ENCODE measurements at places on chromosomes 2 and 18.

GRCh38 chr2:43490252-43490786, 105.5 kb downstream of the THADA start:
- no peak for ATAC-seq

DNA sequence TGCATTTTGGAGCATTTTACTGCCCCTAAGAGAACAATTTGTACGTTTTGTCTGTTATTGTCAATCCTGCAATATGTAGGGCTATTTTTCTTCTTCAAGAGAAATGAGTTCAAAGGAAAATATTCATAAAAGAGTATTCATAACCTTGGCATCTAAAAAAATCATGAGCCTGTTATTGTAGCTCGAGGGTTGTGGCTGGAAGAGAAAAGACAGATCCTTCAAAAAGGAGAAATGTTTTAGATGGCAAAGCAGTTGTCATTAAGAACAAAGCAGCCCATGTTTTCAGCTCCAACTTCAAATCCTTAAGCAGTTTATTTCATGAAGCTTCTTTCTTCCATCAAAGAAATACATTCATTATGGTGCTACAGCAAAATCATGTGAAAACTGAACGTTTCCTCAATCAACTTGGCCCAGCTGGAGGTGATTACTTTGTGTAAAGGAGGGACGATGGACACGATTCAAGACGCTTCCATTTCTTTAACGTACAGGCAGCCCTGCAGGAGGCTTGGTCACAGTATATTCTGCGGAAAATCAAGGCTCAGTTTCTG, 31.4 kb downstream of the QPCT start:
- ATAC-seq = no peak

- ATAC-seq = no peak
Measured at GRCh38 chr2:240237609-240238174, 97.2 kb upstream of the OTOS start.

DNA sequence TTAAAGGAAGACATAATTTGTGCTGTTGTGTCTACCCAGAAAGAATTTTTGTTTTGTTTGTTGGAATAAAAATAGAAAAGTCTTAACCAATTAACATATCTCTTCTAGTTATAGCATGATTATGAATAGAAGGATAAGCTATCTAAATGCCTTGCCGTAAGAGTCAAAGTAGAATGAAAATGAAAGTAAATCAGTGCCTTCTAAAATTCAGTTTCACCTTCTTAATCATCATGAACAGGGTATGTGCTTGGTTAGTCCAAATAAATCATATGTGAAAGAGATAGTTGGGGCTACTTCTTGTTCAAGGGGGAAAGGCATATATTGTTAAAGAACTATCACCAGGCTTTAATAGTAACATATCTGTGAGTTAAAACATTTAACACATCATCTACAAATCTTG, 91.5 kb downstream of the GULP1 start:
- ATAC-seq = no peak

DNA sequence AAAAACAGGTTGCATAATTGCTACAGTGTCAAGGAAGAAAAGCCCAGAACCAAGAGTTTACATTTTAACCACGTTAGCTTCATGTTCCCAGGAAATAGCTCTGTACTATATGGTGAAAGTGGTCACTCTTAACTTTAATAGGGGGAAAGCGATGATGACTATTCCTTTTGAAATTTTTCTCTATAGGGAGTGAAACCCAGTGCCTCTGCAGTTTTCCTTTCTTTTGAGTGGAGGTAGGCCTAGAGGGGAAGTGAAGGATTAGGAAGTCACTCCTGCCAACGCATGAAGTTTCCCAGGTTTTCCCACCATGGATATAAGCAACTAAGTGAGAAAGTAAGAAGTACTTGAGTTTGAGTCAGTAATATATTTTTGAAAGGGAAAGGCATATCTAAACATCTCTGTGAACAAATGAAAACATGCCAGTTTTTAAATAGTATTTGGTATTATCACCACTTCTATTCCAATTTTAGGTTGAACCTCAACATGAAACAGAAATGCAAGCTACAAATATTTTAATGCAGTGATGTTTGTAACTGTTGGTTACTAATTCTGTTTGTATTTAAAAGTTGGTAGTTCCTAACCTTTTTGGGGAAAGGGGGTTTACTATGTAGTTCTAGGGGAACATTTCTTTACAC, 91.9 kb downstream of the VRK2 start:
- no peak for ATAC-seq

DNA sequence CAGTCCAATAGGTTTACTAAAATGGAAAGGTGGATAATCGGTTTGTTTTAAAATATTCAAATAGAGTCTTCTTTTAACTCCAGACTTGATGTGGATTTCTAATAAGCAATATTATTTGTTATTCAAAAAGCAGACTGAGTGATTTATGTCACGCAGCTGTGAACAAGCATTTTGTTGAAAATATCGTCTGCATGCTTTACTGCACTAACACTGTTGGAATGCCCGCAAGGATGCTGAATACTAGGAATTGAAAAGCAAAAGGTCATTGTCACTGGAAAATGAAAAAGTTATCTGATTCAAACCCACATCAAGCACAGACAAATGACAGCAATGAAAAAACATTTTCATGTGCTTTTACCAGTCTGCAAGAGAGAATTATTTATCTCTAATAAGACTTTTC, 31.1 kb downstream of the CHN1 start:
- no peak for ATAC-seq

- ATAC-seq = no peak
Measured at GRCh38 chr2:223920109-223920508, 25.0 kb downstream of the WDFY1 start.

DNA sequence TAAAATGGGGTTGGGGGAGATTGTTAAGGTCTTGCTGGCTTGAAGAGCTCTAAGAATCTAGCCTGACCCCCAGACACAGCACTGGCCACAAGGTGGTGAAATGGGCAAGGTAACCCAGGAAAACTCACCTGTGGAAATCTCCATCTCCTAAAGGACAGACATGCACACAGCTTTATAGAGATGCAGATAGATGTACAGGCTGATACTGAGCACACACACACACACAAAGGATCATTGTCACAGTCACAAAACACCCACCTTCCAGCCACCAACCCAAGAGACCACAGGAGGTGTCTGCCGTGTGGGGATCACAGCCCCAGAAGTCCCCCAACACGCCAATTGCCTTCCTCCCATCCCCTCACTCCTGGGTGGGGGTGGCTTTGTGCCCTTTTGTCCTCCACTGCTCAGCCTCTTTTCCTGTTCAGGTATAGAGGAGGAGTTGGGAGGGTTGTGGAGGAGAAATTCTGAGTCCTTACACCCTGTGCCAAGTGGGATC, 3.2 kb upstream of the CYP26B1 start:
- ATAC-seq = no peak

DNA sequence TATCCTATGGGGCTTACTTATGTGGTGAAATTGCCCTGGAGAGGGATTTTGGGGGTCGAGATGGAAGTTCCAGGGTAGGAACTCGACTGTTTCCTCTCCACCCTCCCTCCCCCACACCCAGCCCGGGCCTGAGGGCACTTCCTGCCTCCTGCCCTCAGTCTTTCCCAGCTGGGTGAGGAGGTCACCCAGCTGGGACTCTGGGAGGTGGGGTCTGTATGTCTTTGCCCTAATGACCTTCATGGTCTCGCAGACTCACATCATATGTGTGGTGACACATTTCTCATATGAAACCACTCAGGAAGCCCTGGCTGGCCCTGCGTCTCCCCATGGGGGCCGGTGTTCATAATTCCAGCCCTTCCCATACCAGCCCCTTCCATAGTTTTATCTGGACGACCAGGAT, 12.4 kb downstream of the ATOH8 start:
- ATAC-seq = no peak

- ATAC-seq = no peak
Measured at GRCh38 chr18:46163091-46163490, 58.9 kb downstream of the HAUS1 start.

- ATAC-seq = no peak
Measured at GRCh38 chr2:234444242-234444730, 52.6 kb downstream of the ARL4C start.

DNA sequence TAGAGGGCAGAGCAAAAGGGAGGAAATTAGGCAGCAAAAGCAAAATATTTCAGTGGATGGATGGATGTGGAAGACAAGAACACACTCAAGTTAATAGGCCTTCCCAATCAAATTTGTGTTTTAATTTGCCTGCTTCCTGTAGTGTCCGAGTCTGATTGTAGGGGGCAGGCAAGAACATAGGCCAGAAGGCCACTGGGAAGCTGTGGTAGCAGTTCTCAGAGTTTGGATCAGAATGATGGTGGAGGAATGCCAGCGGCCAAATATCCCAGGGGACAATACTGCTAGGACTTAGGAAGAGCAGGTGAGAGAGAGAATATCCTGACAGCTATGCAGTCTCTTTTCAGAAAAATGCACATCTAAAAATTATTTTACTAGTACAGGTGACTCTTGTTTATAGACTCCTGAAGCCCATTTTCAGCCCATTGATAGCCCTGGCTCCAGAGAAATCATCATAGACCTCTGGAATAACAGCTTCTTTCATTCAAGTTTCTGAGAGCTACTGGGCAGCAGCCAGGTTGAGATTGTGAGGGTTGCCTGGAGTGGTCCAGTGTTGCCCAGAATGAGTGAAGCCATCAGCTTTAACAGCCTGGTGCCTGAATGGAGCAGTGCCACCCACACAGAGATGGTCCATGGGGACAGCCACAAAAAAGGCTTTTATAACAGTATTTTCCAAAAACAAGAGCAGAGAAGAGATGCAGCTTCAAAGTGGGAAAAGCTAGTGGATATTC, 19.1 kb upstream of the SERPINE2 start:
- ATAC-seq = no peak

DNA sequence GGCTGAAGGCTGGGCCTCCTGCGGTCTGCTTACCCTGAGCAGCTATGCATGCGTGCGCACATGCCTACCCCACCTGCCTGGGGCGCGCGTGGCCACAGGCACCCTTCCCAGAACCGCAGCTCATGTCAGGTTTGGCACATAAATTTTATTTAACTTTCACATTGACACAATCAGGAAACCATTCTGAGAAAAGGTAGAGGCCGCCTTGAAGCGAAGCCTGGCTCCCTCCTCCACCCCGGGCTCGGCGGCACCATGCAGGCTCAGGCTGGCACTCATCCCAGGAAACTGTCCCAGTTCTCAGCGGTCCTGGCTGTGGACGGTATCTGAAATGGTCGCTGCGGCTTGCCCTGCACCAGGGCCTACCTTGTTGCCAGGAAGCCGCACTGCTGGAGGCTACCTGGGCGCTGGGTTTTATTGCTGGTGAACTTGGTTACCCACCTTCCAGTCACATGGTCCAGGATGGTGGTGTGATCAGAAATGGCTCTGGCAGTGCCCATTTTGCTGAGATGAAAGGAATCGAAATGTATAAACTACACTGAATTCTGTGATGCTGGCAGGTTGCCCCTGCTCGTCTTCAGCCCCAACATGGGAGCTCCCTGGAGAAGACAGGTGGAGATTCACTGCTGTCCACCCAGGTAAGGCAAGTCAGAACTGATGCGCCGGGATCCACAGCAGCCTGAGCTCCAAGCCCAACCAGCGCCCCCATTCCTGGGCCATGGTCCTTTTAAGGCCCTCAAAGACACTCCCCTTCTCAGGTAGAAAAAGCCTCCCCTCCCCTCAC, 25.5 kb downstream of the CHST10 start:
- no peak for ATAC-seq

DNA sequence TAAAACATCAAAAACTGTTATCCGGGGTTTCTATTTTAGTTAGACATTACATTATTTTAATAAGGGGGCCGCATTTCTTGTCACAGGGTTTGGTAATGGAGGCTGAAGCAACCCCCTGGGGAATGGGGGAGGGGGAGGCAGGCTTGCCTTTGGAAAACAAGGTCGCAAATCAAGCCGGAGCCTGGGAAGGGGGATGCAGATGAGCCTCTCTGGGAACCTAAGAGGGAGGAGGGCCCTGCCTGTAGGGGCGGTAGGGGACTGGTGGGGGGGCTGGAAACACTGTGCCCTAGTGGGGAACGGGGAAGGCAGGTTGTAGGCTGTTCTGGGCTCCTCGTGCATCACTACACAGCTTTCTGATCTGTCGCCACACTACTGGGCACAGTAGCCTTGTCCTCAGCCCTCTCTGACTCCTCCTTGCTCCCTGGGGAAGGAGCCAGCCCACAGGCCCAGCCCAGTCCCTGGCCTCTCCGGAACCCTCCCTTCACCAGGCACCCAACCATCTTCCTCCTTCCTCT, 170.2 kb upstream of the SMAD2 start:
- ATAC-seq = peak; percentile 27

- no peak for ATAC-seq
Measured at GRCh38 chr18:27948986-27949385, 227.9 kb downstream of the CDH2 start.

DNA sequence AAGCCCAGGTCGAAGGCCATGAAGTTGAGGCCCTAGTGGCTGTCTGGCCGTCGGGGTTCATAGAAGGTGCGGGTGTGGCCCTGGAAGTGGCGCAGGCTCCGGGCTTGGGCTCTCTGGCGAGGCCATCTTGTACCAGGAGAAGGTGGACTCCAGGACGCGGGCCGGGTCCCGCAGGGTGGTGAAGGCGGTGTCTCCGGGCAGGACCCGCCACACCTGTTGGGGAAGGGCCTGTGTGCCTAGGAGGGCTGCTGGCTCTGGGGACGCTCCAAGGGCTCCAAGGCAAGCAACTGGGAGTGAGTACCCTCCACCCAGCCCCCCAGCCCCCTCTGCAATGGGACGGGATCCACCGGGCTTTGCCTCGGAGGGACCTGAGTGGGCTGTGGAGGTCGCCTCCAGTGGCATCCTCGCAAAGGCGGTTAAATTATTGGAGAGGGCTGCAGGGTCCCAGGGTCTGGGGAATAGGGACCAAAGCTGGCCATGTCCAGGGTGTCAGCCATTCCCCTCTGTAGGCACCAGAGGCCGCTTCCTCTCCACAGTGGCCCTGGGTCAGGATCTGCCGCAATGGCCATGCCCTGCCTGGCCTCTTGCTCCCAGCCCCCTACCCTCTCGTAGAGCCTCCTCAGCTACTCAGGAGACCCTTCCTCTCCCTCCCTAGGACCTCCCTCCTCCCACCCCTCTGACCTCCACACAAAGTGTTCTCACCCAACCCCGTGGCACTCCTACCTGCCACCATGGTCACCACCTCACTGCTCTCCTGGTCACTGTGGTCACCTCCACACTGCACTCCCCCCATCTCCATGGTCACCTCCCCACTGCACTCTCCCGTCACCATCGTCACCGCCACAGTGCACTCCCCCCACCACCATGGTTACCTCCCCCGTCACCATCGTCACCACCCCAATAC, 10.3 kb downstream of the AQP12A start:
- ATAC-seq = no peak

All from esophagus mucosa (tissue), 1 donor.